ENCODE measurements at places on chromosomes 3 and 15.
A peak's percentile ranks its signal among the peaks of the same experiment; 100 is the strongest.

- no peaks in the 10 kb centered on the region for H3K36me3 ChIP-seq
- H3K27ac ChIP-seq = no peak overlapping the region
- H3K4me3 ChIP-seq = no peak overlapping the region
Observed at GRCh38 chr15:70210528-70210927, 112.8 kb upstream of the TLE3 start.

- no peak overlapping the region for H3K4me3 ChIP-seq
- DNase-seq = no peak
- no peaks in the 10 kb centered on the region for H3K36me3 ChIP-seq
- H3K27ac ChIP-seq = no peak overlapping the region
Observed at GRCh38 chr15:95025924-95026728, 794.8 kb downstream of the MCTP2 start.

DNA sequence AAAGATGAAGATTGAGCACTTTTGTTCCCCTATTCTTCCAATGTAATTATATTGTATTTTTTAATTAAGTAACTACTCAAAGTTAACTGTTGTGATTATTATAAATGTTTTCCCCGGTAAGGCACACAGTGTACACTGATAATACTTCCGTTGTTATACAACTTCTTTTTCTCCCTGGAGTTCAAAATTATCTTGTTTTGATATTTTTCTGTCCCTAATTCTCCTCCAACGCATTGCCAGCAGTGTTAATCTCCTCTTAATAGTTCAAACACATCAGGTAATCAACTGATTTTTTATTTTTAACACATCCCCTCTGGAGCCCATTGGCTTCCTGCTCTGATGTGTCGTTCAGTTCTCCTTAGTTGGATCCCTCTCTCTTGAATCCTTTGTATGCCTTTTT, 32.3 kb upstream of the MFSD1 start:
- H3K4me3 ChIP-seq = peak overlapping the region; percentile 6
- H3K4me1 ChIP-seq = peaks cover 36% of the 10 kb centered on the region
- H3K36me3 ChIP-seq = no peaks in the 10 kb centered on the region
- DNase-seq = no peak
- no peaks in the 10 kb centered on the region for H3K27me3 ChIP-seq

GRCh38 chr3:62768896-62769295, 106.3 kb downstream of the CADPS start:
- H3K4me1 ChIP-seq = no peaks in the 10 kb centered on the region
- H3K27me3 ChIP-seq = no peaks in the 10 kb centered on the region
- H3K36me3 ChIP-seq = no peaks in the 10 kb centered on the region
- peak; percentile 16 for DNase-seq
- no peak overlapping the region for H3K27ac ChIP-seq
- no peak overlapping the region for H3K4me3 ChIP-seq

GRCh38 chr15:86855307-86856291, 775.9 kb downstream of the AGBL1 start:
- H3K36me3 ChIP-seq = no peaks in the 10 kb centered on the region
- no peak overlapping the region for H3K27ac ChIP-seq
- H3K4me1 ChIP-seq = no peaks in the 10 kb centered on the region
- H3K4me3 ChIP-seq = no peak overlapping the region
- no peaks in the 10 kb centered on the region for H3K27me3 ChIP-seq
- no peak for DNase-seq

DNA sequence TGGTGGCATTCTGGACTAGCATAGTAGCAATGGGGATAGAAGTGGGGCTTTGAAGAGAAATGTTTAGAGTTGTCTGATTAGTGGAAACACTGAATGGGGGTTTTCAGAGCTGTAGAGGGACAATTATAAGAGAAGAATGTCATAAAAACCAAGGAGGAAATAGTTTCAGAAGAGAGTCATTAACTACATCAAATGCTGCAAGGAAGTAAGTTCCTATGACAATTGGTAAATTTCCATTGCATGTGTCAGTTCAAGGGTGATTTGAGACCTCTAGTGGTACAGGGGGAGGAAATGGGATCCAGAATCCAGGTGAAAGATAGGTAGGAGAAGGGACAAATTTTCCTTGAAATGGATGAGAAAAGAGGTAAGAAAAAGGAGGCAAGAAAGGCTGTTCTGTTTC, 68.3 kb upstream of the TBC1D5 start:
- peaks cover 10% of the 10 kb centered on the region for H3K4me1 ChIP-seq
- H3K4me3 ChIP-seq = no peak overlapping the region
- no peaks in the 10 kb centered on the region for H3K27me3 ChIP-seq
- no peaks in the 10 kb centered on the region for H3K36me3 ChIP-seq

GRCh38 chr3:158169091-158169491, 59.2 kb downstream of the RSRC1 start:
- peak; percentile 80 for DNase-seq
- peak overlapping the region; percentile 1 for H3K27ac ChIP-seq
- peaks cover 21% of the 10 kb centered on the region for H3K4me1 ChIP-seq
- no peak overlapping the region for H3K4me3 ChIP-seq
- H3K27me3 ChIP-seq = no peaks in the 10 kb centered on the region

- peak; percentile 19 for DNase-seq
- no peak overlapping the region for H3K4me3 ChIP-seq
- H3K4me1 ChIP-seq = no peaks in the 10 kb centered on the region
- no peaks in the 10 kb centered on the region for H3K36me3 ChIP-seq
- no peaks in the 10 kb centered on the region for H3K27me3 ChIP-seq
Observed at GRCh38 chr3:109175411-109175810, 38.9 kb downstream of the C3orf85 start.

DNA sequence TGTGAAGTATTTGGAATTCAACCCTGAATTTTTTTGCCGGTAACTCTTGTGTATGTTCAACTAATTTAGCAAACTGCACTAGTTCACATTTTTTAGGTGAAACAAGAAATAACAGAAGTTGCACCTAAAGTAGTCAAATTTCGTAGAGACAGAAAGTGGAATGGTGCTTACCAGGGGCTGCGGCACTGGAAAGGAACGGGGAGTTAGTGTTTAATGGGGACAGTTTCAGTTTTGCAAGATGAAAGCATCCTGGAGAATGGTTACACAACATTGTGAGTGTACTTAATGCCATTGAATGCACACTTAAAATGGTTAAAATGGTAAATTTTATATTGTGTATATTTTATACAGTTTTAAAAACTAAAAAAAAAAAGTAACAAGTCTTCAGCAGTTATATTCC, 27.4 kb downstream of the PPARG start:
- H3K4me1 ChIP-seq = no peaks in the 10 kb centered on the region
- peak overlapping the region; percentile 7 for H3K4me3 ChIP-seq
- DNase-seq = no peak
- no peaks in the 10 kb centered on the region for H3K36me3 ChIP-seq

- no peaks in the 10 kb centered on the region for H3K36me3 ChIP-seq
- DNase-seq = no peak
- H3K4me1 ChIP-seq = no peaks in the 10 kb centered on the region
Observed at GRCh38 chr3:173876476-173876875, 478.9 kb downstream of the NLGN1 start.

DNA sequence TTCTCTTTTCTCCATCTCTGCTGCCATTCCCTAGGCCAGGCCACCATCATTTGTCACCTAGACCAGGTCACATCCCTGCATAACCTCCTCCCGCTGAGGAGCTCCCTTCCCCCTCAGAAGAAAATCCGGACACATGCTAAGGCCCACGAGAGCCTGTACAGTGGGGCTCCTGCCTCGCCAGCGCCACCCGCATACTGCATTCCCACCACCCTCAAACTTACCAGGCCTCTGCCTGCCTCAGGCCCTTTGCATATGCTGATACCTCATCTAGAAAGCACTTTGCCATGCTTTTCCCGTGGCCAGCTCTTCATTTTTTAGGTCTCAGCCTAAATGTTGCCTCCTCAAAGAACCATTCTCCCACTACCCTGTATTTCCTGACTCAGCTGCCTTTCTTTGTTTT, 220.1 kb upstream of the CTDSPL start:
- no peak overlapping the region for H3K4me3 ChIP-seq
- DNase-seq = no peak
- H3K27me3 ChIP-seq = no peaks in the 10 kb centered on the region
- no peaks in the 10 kb centered on the region for H3K36me3 ChIP-seq
- H3K4me1 ChIP-seq = no peaks in the 10 kb centered on the region
- H3K27ac ChIP-seq = no peak overlapping the region
